ENCODE measurements at places on chromosomes 6 and 20.

DNA sequence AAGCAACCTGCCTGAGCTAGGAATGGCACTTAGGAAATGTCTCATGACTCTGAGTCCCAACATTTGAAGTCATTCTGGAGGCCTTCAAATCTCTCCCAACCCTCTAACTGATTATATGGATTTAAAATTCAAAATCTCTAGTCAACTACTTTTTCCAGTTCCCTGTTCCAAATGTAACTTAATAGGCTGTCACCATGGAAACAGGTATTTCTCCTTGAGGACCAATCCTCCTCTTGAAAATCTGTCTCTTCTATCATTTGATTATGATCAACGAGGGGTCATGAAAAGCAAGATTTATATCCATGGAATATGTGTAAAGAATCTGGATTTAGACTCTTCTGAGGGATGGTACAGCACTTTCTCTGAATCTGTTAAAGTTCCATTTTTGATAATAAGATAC, 127.3 kb upstream of the DTNBP1 start:
- DNase-seq: no peak

GRCh38 chr6:39425346-39426072, 103.0 kb upstream of the KCNK16 start:
- no peak for DNase-seq

GRCh38 chr6:79676785-79677736, 45.9 kb downstream of the SH3BGRL2 start:
- no peak for DNase-seq

- no peak for DNase-seq
Observed at GRCh38 chr6:128343706-128344105, 176.7 kb downstream of the PTPRK start.

GRCh38 chr6:42509256-42509655, 54.6 kb upstream of the UBR2 start:
- DNase-seq: no peak

DNA sequence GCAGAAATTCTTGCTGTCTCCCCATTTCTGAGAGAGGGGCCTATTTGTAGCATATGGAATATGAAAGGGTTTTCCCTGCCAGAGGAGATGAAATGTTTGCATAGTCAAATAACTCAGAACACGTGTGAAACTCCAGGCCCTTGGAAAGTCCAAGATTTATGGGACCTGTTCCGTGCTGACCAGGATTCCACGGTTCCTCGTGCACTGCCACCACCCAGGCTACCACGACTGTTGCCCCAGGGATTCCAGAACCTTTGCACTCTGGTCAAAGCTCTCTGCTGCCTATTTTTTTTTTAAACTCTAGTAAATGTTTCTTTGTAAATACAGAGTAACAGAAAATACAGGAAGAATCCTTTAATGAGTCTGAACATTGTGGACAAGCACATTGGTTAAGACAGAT, 35.0 kb downstream of the MYLK4 start:
- no peak for DNase-seq

DNA sequence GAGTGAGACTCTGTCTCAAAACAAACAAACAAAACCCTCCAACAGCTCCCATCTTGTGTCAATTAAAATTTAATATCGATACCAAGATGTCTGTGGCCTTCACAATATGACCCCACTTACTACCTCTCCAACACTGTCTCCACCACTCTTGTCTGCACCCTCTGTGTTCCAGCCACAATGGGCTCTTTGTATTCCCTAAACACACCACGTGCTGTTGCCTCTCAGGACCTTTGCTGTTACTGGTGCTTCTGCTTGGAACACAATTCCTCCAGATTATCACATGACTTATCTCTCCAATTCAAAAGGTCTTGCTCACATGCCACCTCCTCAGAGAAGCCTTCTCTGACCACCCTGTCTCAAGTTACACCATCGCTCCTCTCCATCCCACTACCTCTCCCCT, 6.0 kb upstream of the HCK start:
- no peak for DNase-seq

- no peak for DNase-seq
Observed at GRCh38 chr6:56155634-56156141, 91.7 kb downstream of the COL21A1 start.

DNA sequence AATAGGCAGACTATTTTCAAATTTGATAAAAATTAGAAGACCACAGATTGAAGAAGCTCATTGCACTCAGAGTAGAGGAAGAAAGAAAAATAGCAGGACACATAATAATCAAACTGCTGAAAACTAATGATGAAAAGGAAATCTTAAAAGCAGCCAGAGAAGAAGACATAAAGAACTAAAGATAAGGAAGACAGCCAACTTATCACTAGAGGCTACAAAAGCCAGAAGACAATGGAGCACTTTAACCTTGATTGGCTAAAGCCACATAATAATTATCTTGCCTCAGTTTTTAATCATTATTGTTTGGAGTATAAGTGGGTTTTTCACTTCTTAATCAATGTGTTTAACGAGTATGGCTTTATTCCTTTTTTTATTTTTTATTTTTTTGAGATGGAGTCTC, 397.6 kb downstream of the RNF144B start:
- no peak for DNase-seq

Measured in EL (cell line).